Natural killer cell (primary cell): ENCODE measurements at places on chromosomes 11 and 22. TPM values are rescaled to one million over a fixed set of nuclear protein-coding genes. Genes with fewer than 3 reads are reported as not detected.
A peak's percentile ranks its signal among the peaks of the same experiment; 100 is the strongest.

DNA sequence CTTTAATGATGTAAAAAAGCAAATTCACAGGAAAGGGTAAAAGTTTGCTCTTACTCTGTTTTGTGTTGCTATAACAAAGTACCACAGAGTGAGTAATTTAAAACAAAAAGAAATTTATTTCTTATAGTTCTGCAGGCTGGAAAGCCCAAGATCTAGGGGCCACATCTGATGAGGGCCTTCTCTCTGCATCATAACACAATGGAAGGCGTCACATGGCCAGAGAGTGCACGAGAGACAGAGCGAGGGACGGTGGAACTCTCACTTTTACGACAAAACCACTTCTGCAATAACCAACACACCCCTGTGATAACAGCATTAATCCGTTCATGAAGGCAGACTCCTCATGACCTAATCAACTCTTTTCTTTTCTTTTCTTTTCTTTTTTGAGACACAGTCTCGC, 31.1 kb downstream of the CD6 start:
- no peaks in the 10 kb centered on the region for H3K36me3 ChIP-seq
- H3K4me3 ChIP-seq: no peak overlapping the region
- DNase-seq: peak; percentile 62
- no peak overlapping the region for H3K27ac ChIP-seq

- H3K27me3 ChIP-seq: peaks cover 17% of the 10 kb centered on the region
- peaks cover 7% of the 10 kb centered on the region for H3K4me1 ChIP-seq
- H3K36me3 ChIP-seq: no peaks in the 10 kb centered on the region
- no peak overlapping the region for H3K4me3 ChIP-seq
These were observed 4.8 kb upstream of the PHF21B start for GRCh38 chr22:45014654-45015053.

DNA sequence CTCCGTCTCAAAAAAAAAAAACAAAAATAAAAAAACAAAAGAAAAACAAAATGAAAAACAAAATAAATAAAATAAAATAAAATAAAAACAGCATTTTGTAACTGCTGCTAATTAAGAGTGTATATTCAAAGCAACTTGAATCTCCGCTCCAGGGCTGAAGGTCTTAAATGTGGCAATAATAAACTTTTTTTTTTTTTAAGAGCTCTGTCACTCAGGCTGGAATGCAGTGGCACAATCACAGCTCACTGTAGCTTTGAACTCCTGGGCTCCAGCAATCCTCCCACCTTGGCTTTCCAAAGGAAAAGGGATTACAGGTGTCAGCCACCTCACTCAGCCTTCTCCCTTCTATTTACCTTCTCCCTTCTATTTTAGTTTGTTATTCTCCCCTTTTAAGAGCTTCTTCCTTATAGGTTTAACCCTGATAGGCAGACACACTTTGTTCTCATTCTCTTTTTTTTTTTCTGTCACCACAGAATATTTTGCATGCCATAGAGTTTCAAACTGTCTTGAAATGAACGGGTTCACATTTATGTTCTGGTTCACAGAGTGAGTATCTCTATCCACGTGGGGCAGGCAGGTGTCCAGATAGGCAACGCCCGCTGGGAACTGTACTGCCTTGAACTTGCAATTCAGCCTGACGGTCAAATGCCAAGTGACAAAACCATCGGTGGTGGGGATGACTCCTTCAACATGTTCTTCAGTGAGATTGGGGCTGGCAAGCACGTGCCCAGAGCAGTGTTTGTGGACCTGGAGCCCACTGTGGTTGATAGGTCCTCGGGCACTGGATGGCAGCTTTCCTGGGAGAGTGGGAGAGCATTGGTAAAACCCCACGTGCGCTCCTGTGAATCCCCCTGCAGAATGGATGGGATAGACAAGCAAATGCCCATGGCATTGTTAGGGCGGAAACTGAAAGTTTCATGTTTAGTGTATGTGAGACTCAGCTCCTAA, 19.4 kb downstream of the LRRC74B start:
- H3K4me1 ChIP-seq: no peaks in the 10 kb centered on the region
- no peak overlapping the region for H3K4me3 ChIP-seq
- no peaks in the 10 kb centered on the region for H3K27me3 ChIP-seq
- no peak for DNase-seq
- H3K36me3 ChIP-seq: no peaks in the 10 kb centered on the region
- no peak overlapping the region for H3K27ac ChIP-seq

DNA sequence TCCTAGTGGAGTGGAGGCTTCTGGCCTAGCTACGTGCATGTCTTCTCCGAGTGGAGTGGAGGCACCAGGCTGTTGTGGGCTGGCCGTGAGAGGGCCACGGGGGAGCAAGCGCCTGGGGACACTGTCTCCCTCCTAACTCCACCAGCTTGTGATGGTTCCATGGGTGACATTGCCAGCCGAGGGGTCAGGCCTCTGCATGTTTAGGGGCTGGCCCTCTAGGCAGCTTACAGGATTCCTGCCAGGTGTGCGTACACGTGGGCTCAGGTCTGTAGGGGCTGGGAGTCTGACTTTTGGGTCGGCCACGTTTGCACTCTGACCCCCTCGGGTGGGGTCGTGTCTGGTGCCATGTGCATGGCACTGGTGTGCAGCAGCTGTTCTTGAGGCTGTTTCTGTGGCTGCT, 31.6 kb downstream of the TBC1D22A start:
- no peak overlapping the region for H3K27ac ChIP-seq
- DNase-seq: no peak
- H3K4me3 ChIP-seq: no peak overlapping the region
- peaks cover 43% of the 10 kb centered on the region for H3K4me1 ChIP-seq
- H3K27me3 ChIP-seq: no peaks in the 10 kb centered on the region

DNA sequence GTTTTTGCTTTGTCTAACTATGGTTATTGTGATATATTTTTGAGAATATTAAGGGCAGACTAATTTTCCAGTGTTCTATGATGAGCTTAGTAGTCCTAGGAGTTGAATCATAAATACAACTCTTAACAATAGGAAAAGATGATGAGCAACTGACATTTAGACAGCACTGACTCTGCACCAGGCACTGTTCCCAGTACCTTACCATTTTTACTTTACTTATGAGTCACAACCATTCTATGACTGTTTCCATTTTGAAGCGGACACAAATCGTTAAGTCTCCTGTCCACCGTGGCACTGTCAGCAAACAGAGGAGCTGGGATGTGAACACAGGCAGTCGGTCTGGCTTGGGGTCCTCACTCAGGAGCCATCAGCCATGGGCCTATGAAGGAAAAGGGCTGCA, 3.4 kb upstream of the SCGB2A2 start:
- H3K36me3 ChIP-seq: no peaks in the 10 kb centered on the region
- DNase-seq: no peak
- no peak overlapping the region for H3K27ac ChIP-seq
- no peak overlapping the region for H3K4me3 ChIP-seq
- no peaks in the 10 kb centered on the region for H3K4me1 ChIP-seq
- no peaks in the 10 kb centered on the region for H3K27me3 ChIP-seq

- DNase-seq: no peak
- H3K27me3 ChIP-seq: no peaks in the 10 kb centered on the region
- no peaks in the 10 kb centered on the region for H3K4me1 ChIP-seq
- H3K27ac ChIP-seq: no peak overlapping the region
- no peak overlapping the region for H3K4me3 ChIP-seq
These were observed 101.1 kb downstream of the MUC15 start for GRCh38 chr11:26470992-26471391.

GRCh38 chr11:86740628-86741483, 59.5 kb upstream of the PRSS23 start:
- DNase-seq: no peak
- no peaks in the 10 kb centered on the region for H3K27me3 ChIP-seq
- no peak overlapping the region for H3K27ac ChIP-seq
- no peak overlapping the region for H3K4me3 ChIP-seq

GRCh38 chr11:123381817-123382554, 48.1 kb upstream of the GRAMD1B start:
- H3K4me3 ChIP-seq: no peak overlapping the region
- H3K27me3 ChIP-seq: no peaks in the 10 kb centered on the region
- H3K4me1 ChIP-seq: peaks cover 21% of the 10 kb centered on the region
- peak; percentile 18 for DNase-seq
- no peak overlapping the region for H3K27ac ChIP-seq

GRCh38 chr11:13859892-13860291, 102.6 kb upstream of the SPON1 start:
- peaks cover 2% of the 10 kb centered on the region for H3K4me1 ChIP-seq
- H3K27ac ChIP-seq: no peak overlapping the region
- DNase-seq: peak; percentile 69
- H3K27me3 ChIP-seq: no peaks in the 10 kb centered on the region
- no peak overlapping the region for H3K4me3 ChIP-seq

GRCh38 chr11:102478673-102479299, 26.2 kb upstream of the TMEM123 start:
- H3K36me3 ChIP-seq: no peaks in the 10 kb centered on the region
- no peak overlapping the region for H3K27ac ChIP-seq
- DNase-seq: no peak
- peaks cover 4% of the 10 kb centered on the region for H3K4me1 ChIP-seq

DNA sequence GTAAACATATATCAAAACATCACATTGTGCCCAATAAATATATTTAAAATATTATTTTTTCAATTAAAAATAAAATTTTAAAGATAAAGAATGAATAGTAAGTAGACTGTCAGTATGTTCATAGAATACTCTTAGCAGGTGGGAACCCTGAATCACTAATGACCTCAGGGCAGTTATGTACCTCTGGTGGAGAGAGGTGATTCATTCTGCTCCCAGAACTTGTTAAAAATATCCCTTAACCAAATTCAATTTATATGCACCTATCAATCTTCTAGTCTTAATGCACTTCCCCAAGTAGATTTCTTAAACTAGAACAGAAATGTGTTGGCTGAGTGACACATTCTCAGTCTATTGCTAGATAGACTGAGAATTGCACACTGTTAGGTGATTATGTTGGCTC, 183.9 kb upstream of the SYN3 start:
- DNase-seq: no peak
- H3K4me1 ChIP-seq: no peaks in the 10 kb centered on the region
- no peak overlapping the region for H3K27ac ChIP-seq
- no peaks in the 10 kb centered on the region for H3K36me3 ChIP-seq
- H3K27me3 ChIP-seq: no peaks in the 10 kb centered on the region

- no peak overlapping the region for H3K27ac ChIP-seq
- no peak overlapping the region for H3K4me3 ChIP-seq
These were observed 2.5 kb downstream of the MRPL49 start for GRCh38 chr11:65124480-65125196.

DNA sequence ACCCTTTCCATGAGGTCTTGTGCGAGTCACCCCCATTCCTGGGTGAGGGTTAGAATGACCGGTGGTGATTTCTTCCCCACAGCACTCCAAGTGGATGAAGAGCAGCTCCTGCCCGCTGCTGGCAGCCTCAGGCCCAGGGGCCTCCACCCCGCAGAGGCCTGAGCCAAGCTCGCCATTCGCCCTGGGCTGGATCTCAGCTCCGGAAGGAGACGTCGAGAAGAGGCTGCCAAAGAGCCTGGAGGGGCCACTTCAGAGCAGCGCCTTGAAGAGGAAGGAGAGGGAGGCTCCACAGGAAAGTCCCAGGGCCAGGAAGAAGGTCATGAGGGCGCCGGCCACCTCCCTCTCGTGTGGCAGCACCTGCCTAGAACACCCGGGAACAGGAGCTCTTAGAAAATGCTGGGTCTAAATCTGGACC, 8.4 kb downstream of the SLC29A2 start:
- no peaks in the 10 kb centered on the region for H3K27me3 ChIP-seq
- H3K4me1 ChIP-seq: no peaks in the 10 kb centered on the region
- no peak for DNase-seq
- no peak overlapping the region for H3K4me3 ChIP-seq

DNA sequence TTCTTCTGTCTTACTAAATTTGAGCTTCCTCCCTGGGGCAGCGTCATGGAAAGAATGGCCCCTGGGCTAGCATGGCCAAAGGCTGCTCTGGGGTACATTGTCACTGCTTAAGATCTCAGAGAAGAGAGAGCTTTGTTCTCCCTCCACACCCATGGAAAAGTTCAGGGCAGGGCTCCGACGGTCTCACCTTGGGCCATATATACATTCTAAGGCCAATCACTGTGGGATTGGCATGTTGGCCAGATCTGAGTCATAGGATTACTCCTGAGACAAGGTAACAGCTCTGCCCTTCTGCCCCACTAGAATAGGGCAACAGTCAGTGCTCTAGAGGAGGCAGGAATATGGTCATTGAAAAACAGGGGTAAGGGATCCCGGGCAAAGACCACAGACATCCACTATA, 56.2 kb downstream of the BUD13 start:
- DNase-seq: no peak
- no peaks in the 10 kb centered on the region for H3K27me3 ChIP-seq
- H3K4me1 ChIP-seq: no peaks in the 10 kb centered on the region
- no peaks in the 10 kb centered on the region for H3K36me3 ChIP-seq
- H3K4me3 ChIP-seq: no peak overlapping the region

DNA sequence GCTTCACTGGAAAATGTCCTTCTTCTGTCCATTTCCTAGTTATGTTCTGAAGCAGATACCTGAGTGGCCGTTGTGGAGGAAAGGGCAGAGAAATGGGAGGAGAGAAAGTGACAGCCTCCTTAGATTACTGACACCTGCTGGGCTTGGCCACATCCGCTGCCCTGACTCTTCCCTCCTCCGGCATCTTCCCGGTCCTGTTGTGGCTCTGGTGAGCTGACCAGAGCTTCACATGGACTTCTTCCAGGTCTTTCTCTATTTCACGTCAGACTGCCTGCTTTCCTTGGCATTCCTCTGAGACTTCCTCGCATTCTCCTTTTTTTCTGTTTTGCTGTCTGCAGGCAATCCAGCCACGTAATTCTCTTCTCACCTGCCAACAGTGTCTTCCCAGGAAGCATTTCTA, 138.7 kb upstream of the E2F8 start:
- H3K36me3 ChIP-seq: no peaks in the 10 kb centered on the region
- no peaks in the 10 kb centered on the region for H3K4me1 ChIP-seq
- no peak overlapping the region for H3K4me3 ChIP-seq

DNA sequence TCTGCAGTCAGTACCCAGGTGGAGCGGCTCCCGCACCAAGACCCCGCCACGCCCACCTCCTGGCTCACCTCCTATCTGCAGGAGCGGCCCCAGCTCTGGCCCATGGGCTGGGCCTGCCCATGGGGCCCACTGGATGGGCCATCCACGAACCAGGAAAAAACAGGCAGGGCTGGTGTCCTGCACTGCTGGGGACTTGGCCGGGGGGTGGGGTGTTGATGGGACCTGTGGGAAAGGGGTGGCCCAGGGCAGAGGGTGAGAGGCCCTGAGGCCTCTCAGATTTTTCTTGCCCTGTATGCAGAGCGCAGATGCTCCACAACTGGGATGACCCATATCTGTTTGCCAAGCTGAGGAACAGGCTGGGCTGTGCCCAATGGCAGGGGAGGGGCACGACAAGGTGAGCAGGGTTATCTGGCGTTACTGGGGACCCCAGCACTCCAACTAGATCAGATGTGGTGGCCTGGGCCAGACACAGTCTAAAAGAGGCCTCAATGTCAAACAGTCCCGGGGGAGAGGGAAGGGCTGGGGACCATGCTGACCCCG, 2.7 kb upstream of the PIM3 start:
- peaks cover 28% of the 10 kb centered on the region for H3K4me1 ChIP-seq
- no peak overlapping the region for H3K4me3 ChIP-seq
- no peaks in the 10 kb centered on the region for H3K27me3 ChIP-seq
- H3K27ac ChIP-seq: no peak overlapping the region

The CST6 gene
- not detected for total RNA-seq

The CARNS1 gene
- 25.0 TPM for total RNA-seq

The ISX gene
- not detected for total RNA-seq

The TCN2 gene
- total RNA-seq: 0.42 TPM

The IL18 gene
- 10.7 TPM for total RNA-seq

The EMID1 gene
- 0.65 TPM for total RNA-seq

The MYOD1 gene
- not detected for total RNA-seq

The ELFN2 gene
- 0.49 TPM for total RNA-seq
